ENCODE measurements at places on chromosomes 1 and 21.

DNA sequence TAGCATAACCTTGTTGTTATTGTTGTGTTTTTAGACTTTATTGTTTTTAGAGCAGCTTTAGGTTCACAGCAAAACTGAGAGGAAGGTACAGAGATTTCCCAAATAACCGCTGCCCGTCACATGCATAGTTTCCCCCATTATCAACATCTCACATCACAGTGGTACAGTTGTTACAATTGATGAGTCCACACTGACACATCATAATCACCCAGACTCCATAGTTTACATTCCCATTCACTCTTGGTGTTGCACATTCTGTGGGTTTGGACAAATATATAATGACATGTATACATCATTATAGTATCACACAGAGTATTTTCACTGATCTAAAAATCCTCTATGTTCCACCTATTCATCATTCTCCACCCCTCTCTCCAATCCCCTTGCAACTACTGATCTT, 25.9 kb upstream of the TOR3A start:
- DNase-seq = no peak

- DNase-seq = no peak
These were observed 201.2 kb downstream of the TOMM20 start for GRCh38 chr1:234927312-234927970.

DNA sequence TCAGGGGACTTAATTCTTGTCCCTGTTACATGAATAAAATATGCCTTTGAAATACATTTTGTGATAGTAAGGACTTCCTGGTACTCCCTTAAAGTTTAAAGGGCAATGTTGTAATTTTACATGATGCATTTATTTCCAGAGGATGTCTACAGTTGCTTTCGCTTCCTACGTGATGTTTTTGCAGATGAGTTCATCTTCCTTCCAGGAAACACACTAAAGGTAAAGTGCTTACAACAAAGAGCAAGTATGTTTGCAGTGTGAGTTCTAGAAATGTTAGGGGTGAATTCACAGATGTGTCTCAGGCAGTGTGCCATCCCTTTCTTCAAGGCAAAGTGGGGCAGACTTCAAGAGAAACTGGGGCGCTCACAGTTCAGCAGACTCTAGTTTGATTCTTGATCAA, 31.2 kb downstream of the GNPAT start:
- no peak for DNase-seq

DNA sequence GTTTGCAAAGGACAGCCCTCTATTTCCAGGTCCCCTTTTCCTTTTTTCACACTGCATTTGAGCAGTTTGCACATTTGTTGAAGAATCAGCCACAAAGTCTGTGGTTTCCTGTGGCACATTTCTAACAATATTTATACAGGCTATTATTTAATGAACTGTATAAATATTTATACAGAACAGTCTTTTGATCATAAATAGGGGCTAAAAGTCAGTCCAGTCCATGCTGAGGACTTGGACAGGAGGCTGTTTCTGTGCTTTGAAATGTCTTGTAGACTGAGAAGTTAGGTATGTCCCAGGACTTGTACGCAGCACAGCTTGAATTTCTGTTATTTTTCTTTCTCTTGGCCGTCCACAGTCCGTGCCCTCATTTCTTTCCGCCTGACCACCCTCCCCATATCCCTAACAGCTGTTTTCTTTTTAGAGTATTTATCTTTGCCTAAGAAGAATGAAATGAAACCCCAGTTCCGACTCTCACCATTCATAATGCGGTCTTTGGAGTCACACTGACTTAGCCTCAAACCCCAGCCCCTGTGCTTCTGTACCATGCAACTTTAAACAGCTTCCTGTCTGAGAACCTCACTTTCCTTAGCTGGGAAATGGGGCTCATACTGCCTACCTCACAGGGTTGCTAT, 19.7 kb downstream of the FGGY start:
- DNase-seq = peak; percentile 10

- no peak for DNase-seq
These were observed 177.7 kb downstream of the KIF26B start for GRCh38 chr1:245332513-245332912.

GRCh38 chr1:247998811-247999210, 14.6 kb upstream of the OR2L5 start:
- no peak for DNase-seq

- DNase-seq = no peak
These were observed 541.4 kb upstream of the B3GALT2 start for GRCh38 chr1:193727850-193728249.

DNA sequence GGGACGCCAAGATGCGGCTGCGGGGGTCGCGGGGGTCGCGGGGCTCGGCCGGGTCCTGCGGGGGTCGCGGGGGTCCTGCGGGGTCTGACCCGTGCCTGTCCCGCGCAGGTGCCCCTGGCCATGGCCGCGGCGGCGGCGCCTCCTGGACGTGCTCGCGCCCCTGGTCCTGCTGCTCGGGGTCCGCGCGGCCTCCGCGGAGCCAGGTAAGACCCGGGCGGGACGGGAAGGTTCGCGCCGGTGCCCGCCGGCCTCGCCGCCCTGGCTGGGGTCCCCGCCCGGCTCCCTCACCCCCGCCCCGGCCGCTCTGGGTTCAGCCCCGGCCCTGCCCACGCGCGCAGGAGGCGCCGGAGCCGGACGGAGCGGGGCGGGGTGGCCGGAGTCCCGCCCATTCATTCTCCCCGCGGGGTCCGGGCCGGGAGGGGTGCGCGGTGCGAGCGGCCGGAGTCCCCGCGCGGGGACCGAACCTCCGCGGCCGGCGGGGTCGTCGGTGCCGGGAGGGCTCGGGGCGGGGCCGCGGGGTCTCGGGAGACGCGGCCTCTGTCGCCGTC, 380 bp downstream of the COL18A1 start:
- no peak for DNase-seq

DNA sequence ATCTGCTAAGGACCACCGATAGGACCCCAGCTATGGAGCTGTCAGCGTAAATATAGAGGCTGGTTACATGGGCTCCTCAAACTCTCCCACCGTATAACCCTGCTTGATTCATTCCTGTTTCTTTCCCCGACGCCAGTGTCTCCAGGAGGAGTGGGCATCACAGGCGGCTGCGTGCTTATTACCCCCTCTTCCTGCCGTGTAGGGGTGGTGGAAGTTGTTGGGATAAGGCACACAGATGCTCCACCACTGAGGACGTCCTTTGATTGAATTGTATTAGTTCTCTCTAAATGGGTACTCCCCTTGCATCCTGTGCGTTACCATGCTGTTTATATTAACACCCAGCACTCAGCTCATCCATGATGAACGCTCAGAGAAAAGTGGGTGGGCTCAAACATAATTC, 104.6 kb downstream of the ZBTB18 start:
- DNase-seq = no peak

- DNase-seq = no peak
These were observed 3.2 kb downstream of the LAD1 start for GRCh38 chr1:201395936-201396335.

GRCh38 chr1:186060226-186060625, 314.8 kb downstream of the TPR start:
- DNase-seq = no peak

GRCh38 chr1:67294836-67295617, 12.6 kb upstream of the IL12RB2 start:
- peak; percentile 26 for DNase-seq

GRCh38 chr21:34574601-34575529, 40.0 kb downstream of the RCAN1 start:
- no peak for DNase-seq

Data from CD8-positive, alpha-beta memory T cell (primary cell).